KBM-7 (cell line): ENCODE measurements at places on chromosomes 16 and 17.

DNA sequence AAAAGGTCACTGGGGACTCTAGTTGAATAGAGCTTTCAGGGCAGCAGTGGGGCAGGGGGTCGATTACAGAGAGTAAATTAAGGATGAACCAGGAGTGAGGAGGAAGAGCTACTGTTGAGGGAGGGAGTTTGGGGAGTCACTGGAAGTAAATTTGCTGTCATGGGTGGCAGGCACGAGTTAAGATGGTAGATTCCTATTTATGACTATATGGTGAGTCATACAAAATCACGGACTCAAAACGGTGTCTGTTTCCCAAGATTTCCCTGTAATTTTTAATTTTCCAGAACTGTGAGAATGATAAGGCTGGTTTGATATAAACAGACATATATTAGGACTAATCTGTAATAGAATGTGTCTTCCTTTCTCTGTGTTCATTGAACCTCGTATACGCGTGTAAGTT is 287.6 kb upstream of the GOT2 start:
- no peak for DNase-seq

GRCh38 chr17:39213852-39214251 is 11.9 kb downstream of the STAC2 start:
- DNase-seq = no peak

DNA sequence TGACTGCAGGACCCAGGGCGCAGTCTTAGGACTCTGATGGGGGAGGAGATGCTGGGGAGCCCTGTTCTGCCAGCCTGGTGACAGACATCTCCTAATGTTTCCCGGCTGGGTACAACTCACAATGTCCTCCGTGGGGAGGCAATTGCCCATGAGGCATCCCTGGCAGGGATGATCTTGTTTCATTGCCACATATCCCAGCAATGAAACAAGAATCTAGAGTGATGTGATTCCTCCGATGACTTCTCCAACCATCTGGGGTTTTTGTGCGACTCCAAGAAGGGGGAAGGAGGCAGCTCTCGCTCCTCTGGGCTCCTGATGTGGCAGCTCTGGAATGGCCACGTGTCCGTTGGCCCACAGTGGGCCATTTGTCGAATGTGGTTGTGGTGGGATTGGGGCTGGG is 255.8 kb downstream of the SEC14L1 start:
- no peak for DNase-seq

GRCh38 chr16:85851034-85851785 is 47.8 kb upstream of the IRF8 start:
- no peak for DNase-seq

- DNase-seq = no peak
These were observed 20.0 kb upstream of the GLG1 start for GRCh38 chr16:74626741-74627416.

DNA sequence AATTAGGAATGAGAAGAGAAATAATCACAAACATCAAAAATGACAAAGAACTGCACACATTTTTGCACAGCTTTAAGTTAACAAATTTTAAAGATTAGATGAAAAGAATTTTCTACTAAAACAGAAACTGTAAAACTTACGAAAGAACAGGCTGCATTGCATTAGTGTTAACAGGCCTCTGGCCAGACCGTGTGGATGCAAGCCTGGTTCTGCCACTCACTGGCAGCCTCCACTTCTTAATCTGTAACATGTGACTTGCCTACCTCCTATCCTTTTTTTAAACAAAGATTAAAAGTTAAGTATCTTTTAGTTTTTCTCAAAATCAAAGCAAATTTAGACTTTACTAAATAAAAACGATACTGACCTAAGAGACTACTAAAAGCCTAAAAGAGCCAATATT is 37.5 kb downstream of the CREBBP start:
- no peak for DNase-seq

GRCh38 chr17:38613525-38613980 is 7.8 kb upstream of the SRCIN1 start:
- DNase-seq = no peak

DNA sequence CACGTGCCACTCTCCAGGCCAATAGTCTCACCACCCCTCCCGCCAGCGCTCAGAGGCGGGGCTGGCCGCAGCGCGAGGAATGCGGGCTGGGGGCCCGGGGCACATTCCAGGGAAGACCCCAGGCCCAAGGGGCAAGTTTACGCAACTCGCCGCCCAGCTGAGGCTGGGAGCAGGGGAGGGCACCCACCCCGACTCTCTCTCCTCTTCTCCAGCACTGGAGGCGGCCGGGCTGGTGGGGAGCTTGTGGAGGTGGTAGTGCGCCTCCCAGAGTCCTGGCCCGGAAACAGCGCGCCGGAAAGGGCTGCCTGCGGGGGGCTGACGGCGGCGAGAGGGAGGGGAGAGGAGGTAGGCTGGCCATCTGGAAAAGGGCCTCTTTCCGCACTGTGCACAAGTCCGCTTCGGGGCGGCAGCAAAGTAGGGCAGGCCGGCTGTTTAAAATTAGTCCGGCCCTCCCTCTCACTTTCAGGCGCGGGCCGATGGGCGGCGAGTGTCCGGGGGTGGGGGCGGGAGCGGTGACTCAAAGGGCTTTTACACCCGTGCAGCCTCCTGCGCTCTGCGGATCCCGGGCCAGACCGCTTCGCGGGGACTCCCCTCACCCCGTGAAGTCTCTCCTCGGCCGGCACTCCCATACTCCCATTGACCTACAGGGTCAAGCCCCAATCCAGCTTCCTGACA is 1.1 kb downstream of the FHOD1 start:
- DNase-seq = peak; percentile 90

DNA sequence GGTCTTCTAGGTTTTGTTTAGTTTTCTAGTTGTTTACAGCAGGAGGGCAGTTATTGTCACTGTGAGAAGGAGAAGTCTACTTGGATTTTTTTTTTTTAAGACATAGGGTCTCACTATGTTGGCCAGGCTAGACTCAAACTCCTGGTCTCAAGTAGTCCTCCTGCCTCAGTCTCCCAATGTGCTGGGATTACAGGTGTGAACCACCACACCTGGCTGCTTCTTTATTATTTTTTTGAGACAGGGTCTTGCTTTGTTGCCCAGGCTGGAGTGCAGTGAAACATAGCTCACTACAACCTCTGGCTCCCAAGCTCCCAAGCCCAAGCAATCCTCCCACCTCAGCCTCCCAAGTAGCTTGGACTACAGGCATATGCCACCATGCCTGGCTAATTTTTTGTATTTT is 68.3 kb upstream of the STAC2 start:
- no peak for DNase-seq

DNA sequence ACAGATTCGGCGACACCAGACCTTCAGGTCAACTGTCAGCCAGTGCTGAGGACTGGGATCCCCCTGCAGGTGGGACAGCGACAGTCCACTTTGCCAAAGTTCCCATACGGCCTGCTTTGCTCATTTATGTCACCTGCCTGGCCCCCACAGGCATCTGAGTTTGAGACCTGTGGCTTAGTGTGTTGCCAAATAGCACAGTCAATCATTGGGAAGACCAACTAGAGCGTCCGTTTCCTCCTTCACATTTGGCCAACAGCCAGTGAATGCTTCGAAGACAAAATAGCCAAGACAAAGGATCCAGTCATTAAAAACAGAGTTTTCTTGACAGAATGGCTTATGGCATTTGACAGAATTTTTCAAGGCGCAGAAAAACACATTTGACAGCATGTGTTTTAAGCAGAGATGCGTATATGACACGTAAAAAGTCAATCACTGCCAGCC is 113.8 kb downstream of the ABCC12 start:
- no peak for DNase-seq

DNA sequence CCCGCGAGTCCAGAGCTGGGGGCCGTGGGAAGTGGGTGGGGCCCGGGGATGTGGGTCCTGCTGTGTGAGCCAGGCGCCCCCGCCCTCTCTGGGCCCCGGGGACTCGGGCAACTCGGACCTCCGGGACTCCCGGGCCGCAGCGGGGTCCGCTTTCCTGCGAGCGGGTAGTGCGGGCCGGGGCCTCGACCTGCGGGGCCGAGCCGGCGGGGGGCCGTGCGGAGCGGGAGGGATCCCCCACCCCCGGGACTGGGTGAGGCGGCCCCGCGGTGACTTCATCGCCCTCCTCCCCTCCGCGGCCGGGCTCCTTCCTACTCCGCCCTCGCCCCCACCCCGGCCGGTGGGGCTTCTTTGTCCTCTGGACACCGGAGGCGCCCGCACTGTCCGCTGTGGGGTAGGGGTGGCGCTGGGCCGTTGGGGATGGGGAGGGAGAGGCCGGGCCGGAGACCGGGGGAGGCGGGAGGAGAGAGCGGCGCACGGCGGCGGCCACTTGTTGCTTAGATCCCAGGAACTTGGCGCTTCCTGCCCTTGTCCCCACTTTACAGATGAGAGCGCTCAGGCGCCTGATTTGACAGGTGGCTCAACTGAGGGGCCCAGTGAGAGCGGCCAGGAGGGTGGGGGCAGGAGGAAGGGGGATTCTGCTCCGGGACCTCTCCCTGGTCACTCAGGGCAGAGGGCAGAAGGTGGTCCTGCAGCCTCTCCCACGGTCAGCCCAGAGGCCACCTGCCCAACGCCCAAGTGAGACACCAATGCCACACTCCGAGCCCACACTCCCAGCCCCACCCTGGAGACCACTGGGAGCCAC is 874 bp downstream of the CMTM3 start:
- no peak for DNase-seq

DNA sequence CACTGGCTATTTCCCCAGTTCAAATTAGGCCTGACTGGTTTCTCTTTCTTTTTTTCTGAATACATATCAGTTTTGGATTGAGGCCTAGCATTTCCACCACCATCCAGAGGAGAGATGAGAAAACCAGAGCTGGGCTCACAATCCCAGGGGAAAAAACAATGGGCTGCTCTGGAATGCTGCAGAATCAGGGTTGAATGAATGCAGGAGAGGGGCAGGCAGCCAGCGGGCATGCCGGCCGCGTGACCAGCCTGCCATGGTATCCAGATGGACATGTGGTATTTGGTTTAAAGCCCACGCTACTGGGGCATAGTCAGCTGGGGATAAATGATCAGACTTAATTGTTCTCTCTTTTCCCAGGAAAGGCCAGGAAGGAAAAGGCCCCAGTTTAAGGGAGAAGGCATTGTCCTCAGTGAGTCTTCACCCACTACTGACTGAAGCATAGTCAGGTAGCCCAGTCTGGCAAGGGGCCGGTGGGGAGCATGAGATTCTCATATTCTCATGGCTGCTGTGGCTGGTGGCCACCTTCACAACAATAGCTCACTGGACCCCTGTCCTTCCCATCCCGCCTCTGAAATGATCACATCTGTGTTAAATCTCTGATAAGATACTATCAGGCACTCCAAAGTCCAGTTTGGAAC is 38.7 kb upstream of the RHOT1 start:
- DNase-seq = no peak
